Right cardiac atrium (tissue), 5 donors: ENCODE measurements at places on chromosomes 2 and 18. TPM values are rescaled to one million over a fixed set of nuclear protein-coding genes. Genes with fewer than 3 reads are reported as not detected.

RND3 gene
- 12.8 TPM for total RNA-seq

SERPINB10 gene
- not detected for total RNA-seq

DSG2 gene
- 74.4 TPM for total RNA-seq

SGPP2 gene
- 1.8 TPM for total RNA-seq

IL1R2 gene
- 3.9 TPM for total RNA-seq

DHRS9 gene
- 44.7 TPM for total RNA-seq

CXCR4 gene
- 3.5 TPM for total RNA-seq

NOSTRIN gene
- total RNA-seq: 23.3 TPM

FBLN7 gene
- 1.8 TPM for total RNA-seq

PSTPIP2 gene
- 2.0 TPM for total RNA-seq

TMEM169 gene
- not detected for total RNA-seq

GFPT1 gene
- 38.5 TPM for total RNA-seq

YPEL5 gene
- 60.1 TPM for total RNA-seq

MARCHF7 gene
- total RNA-seq: 85.4 TPM

SMARCAL1 gene
- 16.1 TPM for total RNA-seq

STAT4 gene
- 27.0 TPM for total RNA-seq

SALL3 gene
- total RNA-seq: 1.1 TPM

MZT2B gene
- 282 TPM for total RNA-seq

MROH2A gene
- total RNA-seq: not detected

HRH4 gene
- total RNA-seq: not detected

CAVIN2 gene
- 125 TPM for total RNA-seq

TEKT4 gene
- total RNA-seq: not detected

TWSG1 gene
- total RNA-seq: 14.7 TPM
